Cortex of kidney (tissue), 1 donor: ENCODE measurements at places on chromosomes 5 and 9.

- DNase-seq, result no peak
These were observed 61.6 kb upstream of the ANGPTL2 start for GRCh38 chr9:127183814-127184582.

GRCh38 chr5:157076558-157076957 is 17.6 kb upstream of the HAVCR1 start:
- no peak for DNase-seq

DNA sequence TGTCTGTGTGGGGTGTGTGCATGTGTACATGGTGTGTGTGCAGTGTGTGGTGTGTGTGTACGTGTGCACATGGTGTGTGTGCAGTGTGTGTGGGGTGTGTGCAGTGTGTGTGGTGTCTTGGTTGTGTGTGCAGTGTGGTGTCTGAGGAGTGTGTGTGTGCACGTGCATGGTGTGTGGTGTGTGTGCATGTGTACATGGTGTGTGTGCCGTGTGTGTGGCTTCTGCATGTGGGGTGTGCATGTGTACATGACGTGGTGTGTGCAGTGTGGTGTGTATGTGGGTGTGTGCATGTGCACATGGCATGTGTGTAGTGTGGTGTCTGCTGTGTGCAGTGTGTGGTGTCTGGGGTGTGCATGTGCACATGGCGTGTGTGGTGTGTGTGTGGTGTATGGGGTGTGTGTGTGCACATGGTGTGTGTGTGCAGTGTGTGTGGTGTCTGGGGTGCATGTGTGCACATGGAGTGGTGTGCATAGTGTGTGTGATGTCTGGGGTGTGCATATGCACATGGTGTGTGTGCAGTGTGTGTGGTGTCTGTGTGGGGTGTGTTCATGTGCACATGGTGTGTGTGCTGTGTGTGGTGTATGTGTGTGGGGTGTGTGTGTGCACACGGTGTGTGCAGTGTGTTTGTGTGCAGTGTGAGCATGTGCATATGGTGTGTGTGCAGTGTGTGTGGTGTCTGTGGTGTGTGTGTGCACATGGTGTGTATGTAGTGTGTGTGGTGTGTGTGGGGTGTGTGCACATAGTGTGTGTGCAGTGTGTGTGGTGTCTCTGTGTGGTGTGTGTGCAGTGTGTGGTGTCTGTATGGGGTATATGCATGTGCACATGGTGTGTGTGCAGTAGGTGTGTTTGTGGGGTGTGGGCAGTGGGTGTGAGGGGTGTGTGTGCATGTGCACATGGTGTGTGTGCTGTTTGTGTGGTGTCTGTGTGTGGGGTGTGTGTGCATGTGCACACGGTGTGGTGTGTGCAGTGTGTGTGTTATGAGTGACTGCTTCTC is 40.6 kb upstream of the ZNG1F start:
- DNase-seq, result no peak

GRCh38 chr5:14219800-14220512 is 76.8 kb downstream of the TRIO start:
- DNase-seq, result no peak

GRCh38 chr5:62395210-62395950 is 8.3 kb downstream of the DIMT1 start:
- no peak for DNase-seq

DNA sequence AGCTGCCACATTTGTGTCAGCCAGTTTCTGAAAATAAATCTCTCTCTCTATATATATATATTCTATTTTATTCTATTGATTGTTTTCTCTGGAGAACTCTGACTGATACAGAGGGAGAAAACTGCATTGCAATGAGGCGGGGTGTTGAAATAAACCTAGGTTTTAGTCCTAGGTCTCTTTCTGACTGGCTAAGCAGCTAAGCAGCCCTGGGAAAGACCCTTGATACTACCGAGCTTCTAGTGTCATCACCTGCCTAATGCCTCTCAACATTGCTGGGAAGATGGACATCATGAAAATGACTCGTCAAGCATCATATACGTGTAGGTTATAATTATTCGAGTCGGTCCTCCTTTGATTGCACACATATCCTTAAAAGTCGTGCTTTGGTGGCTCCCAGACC is 166.5 kb upstream of the IL12B start:
- DNase-seq, result no peak

DNA sequence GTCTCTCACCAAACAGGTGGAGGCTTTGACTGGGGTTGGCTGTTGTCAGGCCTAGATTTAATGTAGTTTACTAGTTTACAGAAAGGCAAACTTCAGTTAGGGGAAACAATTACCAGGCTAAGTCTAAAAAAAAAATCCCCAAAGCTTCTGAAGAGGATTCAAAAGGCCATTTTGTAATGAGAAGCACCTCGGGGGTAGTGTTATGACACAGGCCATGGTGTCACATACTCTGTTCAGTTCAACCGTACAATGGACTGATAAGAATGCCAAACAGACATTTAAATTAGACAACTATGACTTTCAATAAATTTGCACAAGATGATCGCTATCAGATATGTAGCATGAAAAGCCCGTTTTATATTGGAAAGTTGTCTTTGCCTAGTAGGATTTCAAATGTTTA is 120.1 kb upstream of the PCA3 start:
- DNase-seq, result no peak

GRCh38 chr5:96745844-96746531 is 61.8 kb downstream of the ERAP1 start:
- DNase-seq, result no peak

DNA sequence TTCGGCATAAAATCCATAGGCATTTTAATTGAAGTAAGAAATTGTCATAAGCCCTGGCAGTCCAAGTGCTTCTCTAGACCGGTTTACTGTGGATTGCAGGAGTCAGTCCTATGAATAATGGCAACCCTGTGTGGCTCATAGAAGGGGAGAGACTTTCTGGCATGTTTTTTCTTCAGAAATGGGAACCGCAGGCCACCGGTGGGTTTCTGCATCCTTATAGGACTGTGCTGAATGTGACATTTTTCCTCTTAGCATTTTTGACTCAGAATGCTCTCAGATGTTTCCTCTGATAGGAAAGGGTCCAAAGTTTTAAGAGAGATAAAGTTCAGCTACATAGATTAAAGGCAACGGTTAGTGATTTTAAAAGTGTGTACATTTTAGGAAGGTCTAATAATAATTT is 6.3 kb downstream of the DAPK1 start:
- DNase-seq, result no peak

DNA sequence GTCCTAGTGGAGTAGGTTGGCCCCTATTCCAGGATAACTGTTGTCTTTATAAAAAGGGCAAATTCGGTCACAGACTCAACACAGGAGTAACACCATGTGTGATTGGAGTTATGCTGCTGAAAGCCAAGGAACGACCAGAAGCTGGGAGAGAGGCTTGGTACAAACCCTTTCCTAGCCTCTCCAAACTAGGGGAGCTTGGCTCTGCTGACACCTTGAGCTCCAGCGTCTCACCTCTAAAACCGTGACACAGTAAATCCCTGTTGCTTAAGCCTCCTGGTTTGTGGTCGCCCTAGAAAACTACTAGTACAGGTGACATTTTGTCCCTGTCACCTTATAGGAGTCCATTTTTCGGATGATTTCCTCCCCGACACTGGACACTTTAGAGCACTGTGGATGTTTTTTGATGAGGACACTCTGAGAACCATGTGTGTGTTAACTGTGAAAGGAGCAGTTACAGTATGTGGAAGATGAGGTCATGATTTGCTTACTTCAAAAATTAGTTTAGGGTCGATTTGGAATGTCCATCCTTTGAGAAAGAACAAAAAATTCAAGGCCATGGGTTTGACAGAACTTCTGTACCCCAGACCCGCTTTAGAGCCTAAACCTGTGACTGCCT is 167.0 kb downstream of the PDZD2 start:
- no peak for DNase-seq

DNA sequence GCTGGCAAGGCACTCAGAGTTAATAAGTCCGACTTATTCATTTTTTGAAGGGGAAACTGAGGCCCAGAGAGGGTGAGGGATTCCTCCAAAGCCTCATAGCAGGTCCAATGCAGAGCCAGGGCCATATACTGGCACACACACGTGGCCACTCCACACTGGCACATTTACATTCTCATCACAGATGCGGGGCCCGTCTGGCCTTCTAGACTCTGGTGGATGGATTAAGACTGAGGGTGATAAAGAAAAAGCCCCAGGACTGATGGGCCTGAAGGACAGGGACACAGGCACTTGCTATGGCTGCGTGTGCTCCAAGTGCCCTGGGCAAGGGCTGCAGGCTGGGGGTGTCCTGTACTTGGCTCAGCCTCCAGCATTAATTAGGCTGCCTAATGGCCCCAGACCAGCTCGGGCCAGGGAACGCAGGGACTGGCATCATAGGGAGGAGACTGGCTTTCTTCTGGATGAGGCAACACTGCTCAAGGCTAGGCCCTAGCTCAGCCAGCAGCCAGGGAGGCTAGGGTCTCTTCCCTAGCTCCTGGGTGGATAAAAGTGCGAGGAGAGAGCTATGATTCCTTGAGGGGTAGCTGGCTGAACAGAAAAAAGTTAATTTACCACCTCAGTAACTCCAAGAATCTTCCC is 28.5 kb upstream of the CSF1R start:
- no peak for DNase-seq

DNA sequence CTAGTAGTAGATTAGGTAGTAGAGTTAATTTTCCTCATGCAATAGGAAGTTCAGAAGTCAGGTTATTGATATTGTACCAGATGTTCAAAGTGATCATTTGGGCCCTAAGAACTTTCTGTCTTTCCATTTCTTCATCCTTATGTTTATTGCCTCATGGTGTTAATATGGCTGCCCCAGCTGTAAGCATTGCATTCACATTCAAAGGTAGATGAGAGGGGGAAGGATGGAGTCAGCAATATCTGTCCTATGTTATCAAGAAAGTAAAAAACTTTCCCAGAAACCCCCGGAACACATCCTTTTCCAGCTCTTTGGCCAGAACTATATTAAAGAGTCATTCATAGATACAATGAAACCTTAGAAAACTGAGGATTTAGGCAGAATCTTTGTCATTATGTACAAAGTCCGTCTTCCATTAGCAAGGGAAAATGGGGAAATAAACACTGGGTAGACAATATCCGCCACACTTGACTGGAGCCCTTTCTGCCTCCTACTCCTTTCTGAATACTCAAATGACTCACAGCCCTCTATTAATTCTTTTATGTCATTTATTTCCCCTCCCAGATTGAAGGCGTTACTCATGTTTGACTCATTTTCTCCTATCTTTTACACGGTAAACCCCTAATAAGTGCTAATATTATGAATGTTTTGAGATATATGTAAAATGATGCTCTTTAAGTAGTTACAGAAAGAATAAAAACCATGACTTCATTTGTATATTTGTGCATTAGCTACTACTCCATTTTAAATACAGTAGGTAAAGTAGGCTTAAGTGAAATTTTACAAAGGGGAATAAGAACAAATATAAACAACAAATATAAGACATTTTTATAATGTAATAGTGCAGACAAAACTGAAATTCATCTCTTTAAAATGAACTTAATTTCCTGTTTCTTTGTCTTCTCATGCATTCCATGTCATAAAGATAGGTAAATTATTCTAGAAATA is 127.6 kb downstream of the SLF1 start:
- DNase-seq, result no peak

DNA sequence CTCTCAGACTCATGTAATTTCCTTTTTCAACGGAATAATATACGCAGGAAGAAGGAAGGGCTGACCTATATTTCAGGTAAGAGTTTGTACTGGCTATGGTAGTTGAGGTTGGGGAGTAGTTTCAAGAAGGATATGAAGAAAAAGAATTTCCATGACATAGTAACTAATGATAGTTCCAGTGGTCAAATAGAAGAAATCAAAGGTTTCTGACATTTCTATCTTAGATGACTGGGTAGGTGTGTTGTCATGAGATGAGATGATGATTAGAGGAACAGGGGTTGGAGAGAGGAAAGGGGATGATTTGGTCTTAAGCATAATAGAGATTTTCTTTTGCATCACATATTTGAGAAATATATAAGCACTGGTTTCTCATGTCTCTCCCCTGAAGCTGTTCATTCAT is 166.0 kb downstream of the SPATA31D1 start:
- DNase-seq, result no peak

- no peak for DNase-seq
These were observed 71.5 kb downstream of the ANKRD33B start for GRCh38 chr5:10635257-10635866.

DNA sequence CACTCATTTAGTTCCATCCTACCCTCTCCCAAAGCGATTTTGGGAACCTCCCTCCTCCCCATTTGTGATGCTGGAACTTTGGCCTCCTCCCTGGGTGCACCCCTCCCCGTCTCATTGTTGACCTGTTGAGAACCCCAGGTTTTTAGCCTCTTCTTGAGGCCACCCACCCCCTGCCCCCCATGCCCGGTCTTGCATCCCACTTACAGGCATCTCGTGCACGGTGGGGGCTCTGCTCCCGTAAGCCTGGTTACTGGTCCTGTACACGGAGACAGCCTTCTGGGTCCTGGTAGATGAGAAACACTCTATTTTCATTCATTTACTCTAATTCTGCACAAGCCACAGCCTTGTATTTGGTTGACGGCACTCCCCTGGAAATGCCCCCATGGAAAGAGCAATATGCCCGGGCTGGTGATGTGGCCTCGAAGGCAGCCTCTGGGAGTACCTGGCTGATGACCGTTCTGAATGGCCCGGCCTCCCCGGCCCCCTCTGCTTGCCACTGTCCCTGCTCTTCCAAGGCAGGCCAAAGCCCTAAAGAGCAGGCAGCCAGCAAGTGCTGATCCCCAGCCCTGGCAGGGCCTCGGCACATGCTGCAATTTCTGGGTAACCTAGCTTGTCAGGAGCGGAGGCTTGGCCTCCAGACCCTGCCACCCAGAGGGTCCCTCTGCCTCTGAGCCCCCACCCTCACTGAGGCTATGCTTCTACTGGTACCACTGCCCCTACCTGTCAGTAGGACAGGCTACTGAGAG is 1.9 kb upstream of the MRPS2 start:
- DNase-seq, result no peak

GRCh38 chr5:2239201-2239910 is 356.6 kb upstream of the IRX4 start:
- DNase-seq, result no peak

DNA sequence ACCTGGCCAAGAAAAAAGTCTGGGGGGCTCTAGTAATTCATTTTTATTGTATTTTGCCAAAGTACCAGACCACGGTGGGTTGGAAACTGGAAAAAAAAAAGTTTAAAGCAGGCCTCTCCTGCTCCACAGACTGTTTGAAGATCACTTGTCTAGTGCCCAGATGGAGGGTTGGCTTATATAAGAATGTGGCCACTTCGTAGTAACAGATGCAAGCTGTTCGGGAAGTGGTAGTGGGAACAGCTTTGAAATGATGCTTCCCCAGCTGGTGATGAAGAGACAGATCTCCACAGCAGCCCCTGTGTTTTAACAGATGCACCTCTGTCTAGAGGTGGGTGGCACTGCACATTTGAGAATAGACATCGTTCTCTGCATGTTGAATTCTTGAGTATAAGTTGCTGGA is 54.3 kb upstream of the DMRT3 start:
- no peak for DNase-seq
